ENCODE measurements at places on chromosomes 7 and 10.

GRCh38 chr7:93890464-93891068 is at the start of gene TFPI2:
TSS of gene TFPI2 (minus strand) at chr7:93890753. CDS start at chr7:93890678, 75 bp downstream.
- no peak for DNase-seq

DNA sequence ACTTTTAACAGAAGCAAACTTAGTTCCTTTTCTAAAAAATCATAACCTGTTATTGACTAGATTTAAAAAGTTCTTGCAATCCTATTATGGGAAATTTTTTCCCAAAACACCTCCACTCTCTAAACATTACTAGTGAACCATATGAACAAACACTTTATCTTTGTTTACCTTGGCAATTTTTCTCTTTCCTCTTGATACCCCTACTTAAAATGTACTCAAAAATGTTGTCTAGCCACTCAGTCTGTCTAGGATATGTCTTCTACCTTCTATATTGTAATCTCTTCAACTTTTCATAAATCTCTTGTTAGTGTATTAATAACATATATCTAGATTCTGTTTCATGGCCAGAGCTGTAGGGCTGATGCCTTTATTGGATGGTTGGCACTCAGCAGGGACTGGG is 630.0 kb upstream of the GRM3 start:
- no peak for DNase-seq

GRCh38 chr7:34153656-34154270 is 248.4 kb downstream of the BMPER start:
- no peak for DNase-seq

DNA sequence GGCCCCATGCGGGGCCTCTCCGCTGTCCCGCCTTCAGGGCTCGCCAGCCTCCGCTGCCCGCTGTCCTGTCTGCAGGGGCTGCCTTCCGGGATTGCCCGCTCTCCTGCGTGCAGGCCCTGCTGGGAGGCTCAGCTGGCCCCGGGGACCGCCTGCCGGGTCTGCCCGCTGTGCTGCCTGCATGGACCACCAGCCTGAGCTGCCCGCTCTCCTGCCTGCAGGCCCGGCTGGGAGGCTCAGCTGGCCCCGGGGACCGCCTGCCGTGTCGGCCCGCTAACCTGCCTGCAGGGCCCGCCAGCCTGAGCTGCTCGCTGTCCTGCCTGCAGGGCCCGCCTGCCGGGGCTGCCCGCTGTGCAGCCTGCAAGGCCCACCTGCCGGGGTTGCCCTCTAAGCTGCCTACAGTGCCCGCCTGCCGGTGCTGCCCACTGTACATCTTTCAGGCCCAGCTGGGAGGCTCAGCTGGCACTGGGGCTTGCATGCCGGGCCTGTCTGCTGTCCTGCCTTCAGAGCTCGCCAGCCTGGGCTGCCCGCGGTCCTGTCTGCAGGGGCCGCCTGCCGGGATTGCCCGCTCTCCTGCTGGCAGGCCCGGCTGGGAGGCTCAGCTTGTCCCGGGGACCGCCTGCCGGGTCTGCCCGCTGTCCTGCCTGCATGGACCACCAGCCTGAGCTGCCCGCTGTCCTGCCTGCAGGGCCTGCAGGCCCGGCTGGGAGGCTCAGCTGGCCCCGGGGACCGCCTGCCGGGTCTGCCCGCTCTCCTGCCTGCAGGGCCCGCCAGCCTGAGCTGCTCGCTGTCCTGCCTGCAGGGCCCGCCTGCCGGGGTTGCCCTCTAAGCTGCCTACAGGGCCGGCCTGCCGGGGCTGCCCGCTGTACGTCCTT is 165.1 kb downstream of the GLRX3 start:
- peak; percentile 64 for DNase-seq

DNA sequence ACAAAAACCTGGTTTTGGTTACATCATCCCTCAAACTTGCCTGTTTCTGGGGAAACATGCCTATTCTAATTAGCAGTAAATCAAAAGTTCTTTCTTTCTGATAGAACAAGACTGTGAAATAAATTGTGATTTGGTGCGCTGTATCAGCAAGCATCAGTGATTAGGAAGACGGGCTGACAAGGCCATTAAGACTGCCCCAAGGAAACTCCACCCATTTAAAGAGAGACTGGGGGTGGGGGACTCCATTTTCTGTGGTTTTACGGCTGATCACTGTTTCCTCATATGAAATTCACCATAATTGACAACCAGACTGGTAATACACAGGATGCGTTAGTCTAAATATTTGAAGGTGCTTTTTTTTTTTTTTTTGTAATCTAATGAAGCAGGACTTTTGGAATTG is 68.7 kb downstream of the MBL2 start:
- no peak for DNase-seq

- DNase-seq = no peak
Measured at GRCh38 chr10:5494611-5495010, 4.8 kb downstream of the CALML5 start.

- DNase-seq = no peak
Measured at GRCh38 chr10:77390481-77390891, 247.1 kb downstream of the KCNMA1 start.

GRCh38 chr10:30500963-30501504 is 67.0 kb downstream of the MAP3K8 start:
- no peak for DNase-seq

- DNase-seq = no peak
Measured at GRCh38 chr7:151117565-151117964, 31.3 kb downstream of the AGAP3 start.

- no peak for DNase-seq
Measured at GRCh38 chr7:22726907-22727713, at the start of gene IL6. TSS of gene IL6 (plus strand) at chr7:22727200. CDS start at chr7:22727263, 63 bp downstream.

DNA sequence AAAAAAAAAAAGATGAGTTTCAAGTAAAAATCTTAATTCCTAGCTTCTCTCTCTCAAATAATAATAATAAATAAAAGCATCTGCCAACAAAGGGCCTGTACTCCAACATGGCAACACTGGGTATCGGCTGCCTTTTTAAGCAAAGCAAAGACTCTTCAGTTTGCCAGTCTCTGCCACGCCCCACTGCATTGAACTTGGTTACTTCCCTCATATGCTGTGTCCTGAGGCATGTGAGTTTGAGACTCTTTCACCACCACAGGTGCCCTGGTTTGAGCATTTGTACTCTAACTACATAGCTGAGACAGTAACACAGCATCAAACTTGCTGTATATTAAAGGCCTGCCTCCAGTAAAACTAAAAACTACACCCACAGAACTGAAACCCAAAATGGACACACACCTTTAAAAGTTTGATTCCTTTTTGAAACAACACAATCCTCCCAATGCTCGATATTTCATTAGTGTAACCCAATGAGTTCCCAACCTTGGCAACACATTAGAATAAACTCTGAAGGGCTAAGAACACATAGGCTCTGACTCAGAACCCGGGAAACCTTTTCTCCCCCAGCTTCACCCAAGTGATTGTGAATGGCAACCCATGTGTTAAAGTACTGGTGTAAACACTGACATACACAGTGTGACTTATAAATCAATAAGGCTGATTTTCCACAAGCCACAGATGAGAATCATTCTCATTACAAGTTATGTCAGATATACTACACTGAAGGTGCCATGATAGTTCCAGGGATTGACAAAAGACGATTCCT is 12.0 kb downstream of the JAZF1 start:
- no peak for DNase-seq

GRCh38 chr10:653991-654646 is 35.3 kb downstream of the DIP2C start:
- DNase-seq = no peak

GRCh38 chr7:130958846-130959245 is 224.8 kb upstream of the KLF14 start:
- DNase-seq = no peak

DNA sequence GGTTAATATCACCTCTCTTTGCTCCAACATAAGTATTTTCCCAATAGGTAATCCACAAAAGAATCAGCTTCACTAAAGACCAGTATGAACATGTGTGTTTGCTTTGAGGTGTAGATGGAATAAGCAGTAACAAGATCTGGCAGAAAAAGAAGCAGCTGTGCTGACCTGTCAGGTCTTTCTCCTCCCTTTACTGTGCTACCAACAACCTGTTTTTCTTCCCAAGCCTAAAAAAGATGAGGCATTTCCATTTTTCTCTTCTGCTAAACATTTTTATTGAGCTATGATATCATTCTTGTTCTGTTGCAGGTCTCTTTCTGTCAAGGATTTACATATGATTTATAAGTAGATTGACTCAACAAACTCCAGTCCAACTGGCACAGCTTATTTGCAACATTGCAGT is 315.2 kb upstream of the GLI3 start:
- DNase-seq = no peak

DNA sequence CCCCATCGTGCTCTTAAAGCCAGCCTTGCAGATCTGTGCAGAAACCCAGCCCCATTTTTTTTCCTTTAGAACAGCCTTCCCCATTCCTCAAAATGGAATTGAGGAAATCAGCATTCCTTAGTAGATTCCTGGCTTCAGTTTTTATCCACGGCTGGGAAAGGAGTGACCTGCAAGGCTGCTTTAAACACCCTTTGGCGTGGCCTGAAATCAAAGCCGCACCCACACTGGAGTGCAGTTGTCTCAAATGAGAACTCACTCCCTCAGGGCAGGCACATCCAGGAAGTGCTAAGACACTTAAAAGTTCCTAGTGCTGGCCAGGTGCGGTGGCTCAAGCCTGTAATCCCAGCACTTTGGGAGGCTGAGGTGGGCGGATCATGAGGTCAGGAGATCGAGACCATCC is 34.8 kb downstream of the HTR5A start:
- no peak for DNase-seq

DNA sequence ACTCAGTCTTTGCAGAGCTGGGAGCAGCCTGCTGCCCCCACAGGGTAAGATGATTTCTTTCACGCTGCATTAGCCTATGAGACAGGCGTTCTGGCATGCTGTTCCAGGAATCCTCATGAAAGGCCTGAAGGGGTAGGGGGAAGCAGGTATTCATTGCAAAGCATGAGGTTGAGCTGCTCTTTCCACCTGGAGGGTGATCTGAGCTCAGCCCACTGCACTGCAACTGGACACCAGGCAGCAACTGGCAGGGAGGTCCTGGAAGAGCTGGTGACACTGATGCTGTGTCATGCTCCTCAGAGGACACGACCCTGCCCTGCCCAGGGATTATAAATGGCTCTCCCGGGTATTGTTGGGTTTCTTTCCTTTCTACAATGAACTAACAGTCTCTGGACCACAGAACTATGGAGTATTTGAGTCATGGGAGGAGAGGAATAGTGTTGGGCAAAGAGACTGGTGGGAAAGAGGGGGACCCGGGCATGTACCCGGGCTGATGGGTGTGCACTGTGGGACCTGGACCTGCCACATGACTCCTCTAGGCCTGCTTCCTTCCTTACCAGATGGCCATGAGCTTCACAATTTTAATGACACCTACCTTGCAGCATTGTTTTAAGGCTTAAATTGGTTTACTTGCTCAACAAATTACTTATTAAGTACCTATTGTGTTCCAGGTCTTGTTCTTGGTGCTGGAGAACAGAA is 24.3 kb downstream of the SLC25A28 start:
- DNase-seq = no peak

DNA sequence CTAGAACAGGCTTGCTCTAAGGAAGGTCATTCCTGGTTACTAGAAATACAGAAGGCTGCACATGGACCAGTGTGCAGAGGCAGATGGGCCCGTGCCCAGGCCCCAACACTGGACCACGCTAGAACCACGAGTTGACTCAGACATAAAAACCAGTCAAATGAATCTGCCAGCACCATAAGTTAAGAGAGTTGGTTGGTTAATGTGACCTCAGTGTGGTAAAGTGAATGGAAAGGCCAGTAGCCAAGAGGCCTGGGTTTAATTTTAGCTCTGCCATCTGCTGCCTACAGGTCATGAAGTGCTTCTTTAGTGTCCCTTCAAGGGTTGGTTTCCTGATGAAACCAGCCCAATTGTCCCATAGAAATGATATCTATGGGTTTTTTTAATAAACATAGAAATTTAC is 329.6 kb upstream of the NRP1 start:
- DNase-seq = no peak

DNA sequence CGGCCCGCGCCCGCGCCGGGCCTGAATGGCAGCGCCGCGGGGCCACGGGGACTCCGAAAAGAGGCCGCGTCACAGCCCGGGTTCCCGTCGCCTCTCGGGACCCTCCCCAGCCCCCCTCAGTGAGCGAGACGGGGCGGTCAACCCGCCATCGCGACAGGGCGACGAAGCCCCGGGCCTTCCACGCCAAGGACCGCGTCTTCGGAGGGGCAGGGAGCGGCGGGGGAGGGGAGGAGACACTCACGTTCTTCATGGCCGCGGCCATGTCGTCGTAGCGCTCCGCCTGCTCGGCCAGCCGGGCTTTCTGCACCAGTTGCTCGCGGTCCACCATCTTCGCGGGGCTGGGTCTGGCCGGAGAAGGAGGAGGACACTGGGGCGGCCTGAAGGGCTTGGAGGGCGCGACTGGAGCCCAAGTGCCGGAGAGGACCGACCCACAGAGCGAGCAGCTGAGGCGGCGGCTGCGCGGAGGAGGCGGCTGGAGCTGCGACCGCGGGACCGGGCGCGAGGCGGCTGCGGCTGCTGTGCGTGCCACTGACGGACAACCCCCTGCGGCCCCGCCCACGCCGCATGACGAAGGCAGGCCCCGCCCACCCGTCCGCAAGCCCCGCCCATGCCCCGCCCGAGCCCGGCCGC is at the start of gene YWHAG:
Gene YWHAG, minus strand, starts transcription at position 511 of the 630 bp plus-strand sequence. Its CDS starts 183 bp downstream, at position 328.
- DNase-seq = peak; percentile 86

Measured in activated T-cell treated with anti-CD3 and anti-CD28 coated beads for 24 hours (primary cell).